ENCODE measurements at places on chromosomes 12 and 14.
A peak's percentile ranks its signal among the peaks of the same experiment; 100 is the strongest.

DNA sequence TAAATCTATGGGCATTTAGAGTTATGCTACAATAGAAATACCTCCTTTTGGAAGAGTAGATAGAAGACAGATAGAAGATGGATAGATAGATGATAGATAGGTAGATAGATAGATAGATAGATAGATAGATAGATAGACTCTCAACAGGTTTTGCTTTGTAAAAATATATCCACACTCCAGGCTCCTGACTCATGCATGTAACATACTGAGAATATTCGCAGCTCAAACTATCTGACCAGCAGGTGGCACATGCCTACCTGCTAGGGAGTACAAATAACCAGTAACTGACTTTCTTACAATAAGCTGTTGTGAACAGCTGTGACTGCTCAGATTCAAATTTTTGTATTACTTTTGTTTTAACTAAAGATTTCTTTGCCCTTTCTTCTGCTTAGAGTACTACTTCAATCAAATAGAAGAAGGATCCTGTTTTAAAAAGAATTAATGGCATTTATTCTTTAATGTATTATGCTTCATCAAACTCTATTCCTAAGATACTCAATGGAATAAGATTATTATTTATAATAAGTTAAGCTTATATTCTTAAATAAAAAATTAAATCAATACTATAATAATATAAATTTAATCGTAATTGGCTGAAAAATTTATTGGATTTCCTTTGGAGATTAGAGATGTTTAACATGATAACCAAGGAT is 15.8 kb upstream of the CPNE8 start:
- DNase-seq: no peak

DNA sequence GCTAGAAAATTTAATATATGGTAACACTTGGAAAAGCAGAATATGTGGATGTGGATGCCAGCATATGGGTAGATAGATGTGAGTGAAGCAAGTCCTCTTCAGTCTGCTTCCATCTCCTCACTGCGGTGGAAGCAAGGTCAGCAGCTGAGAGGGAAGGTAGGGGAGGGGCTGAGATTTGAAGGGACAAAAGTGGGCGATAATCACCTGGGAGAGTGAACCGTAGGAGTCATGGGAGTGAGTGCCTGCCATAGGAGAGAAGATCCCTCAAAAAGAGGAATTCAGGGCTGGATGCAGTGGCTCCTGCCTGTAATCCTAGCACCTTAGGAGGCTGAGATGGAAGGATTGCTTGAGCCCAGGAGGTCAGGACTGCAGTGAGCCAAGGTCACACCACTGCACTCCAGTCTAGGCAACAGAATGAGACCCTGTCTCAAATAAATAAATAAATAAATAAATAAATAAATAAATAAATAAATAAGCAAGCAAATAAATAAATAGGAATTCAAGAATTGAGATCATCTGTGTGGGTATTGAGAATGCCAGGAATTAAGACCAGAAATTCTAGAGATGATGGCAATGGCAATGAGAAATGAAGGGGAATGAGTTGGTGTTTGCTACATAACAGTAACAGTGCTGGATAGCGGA is 123.4 kb downstream of the BICD1 start:
- no peak for DNase-seq

DNA sequence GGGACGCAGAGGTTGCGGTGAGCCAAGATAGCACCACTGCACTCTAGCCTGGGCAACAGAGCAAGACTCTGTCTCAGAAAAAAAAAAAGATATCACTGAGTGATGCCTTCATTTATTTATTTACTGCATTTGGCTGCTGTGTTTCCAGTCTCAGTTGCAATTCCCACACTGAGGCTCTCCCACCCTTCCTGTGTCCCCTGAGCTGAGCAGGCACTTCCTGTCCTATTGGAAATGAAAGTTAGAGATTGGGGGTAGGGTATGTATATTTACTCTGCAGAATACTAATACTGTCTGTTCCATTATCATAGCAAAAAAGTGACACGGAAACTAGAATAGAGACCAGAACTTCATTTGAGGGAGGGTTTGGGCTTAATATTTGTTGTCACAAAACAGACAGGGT is 1.6 kb upstream of the RBMS2 start:
- DNase-seq: no peak

DNA sequence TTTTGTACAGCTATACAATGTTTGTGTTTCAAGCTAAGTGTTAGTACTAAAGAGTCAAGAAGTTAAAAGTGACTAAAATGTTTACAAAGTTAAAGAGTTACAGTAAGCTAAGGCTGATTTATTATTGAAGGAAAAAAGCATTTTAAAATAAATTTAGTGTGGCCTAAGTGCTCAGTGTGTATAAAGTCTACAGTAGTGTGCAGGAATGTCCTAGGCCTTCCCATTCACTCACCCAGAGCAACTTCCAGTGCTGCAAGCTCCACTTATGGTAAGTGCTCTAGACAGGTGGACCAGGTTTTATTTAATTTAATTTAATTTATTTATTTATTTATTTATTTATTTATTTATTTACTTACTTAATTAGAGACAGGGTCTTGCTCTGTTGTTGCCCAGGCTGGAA is 19.6 kb downstream of the DLK1 start:
- DNase-seq: no peak

DNA sequence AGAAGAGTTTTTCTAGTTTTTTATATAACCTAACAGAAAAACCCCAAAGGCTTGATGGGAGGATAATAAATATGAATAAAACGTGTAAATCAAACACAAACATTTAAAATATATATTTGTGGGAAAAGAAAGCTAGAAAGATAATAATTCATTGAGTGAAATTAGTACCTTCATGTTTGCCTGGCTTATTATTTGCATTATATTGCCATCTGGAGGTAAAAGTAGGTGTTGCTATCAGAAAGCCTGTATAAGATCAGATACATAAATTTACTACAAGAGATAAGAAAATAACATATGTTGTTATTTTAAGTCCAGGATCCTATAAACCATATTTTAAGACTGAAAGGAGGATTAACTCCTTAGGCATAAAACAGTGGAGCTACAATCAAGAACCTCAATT is 77.7 kb downstream of the NTS start:
- DNase-seq: no peak

GRCh38 chr14:78933948-78934524 is 763.9 kb downstream of the NRXN3 start:
- peak; percentile 30 for DNase-seq

DNA sequence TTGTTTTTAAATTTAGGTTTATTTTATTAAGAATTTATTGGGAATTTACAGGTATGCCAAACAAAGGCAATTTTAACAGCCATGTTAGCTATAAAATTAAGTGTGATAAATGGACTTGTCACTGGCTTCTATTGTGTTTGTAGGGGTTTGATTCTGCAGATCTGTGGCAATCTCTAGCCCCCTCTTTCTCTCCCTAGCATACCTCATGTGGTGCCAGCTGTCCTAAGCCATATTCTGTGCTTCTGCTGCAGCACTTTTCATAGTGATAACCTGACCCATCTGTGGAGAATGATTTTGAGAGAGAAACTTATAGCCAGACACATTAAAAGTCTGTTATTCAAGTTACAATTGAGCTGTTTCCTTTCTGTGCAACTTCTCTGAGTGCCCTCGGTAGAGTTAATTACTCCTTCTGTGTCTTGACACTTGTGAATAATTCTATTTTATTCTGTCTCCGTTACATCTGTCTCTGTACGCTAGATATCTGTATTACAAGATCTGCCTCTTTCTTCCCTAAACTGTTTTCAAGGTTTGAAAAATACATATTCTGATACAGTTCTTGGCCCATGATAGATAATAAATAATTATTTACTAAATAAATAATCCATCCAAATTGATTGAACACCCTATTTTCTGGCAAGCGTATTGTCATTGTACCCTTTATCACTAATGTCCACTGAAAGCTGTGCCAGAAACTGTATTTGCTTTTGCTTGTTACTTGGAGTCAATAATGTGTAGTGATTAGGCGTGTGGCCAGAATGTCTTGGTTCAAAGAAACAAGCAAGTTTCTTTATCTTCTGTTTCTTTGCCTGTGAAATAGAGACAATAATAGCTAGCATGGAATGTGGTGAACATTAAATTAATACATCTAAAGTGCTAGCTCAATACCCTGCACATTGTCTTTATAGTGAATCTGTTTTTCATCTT is 40.0 kb downstream of the FRS2 start:
- no peak for DNase-seq

GRCh38 chr14:103366741-103367140 is 18.5 kb upstream of the MARK3 start:
- no peak for DNase-seq

DNA sequence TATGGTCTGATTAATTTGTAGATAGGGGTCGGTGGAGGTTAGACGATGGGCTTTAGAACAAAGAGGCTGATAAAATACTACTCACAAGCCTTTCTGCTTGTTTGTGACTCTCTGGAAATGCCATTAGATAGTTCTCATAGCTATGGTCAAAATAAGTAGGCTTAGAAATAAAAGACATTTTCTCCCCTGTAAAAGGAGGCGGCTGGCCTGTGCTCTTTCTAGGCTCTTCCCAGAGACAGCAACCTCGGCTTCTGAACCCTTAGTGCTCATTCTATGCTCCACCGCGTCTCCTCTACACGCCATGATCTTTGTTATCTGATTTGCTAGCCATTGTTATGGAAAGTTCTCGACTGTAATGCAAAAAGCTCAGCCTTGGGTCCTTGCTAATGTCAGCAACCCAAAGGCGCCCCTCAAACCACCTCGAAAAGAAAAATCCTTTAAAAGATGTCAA is 64.5 kb downstream of the CRADD start:
- DNase-seq: peak; percentile 43

GRCh38 chr14:105093431-105094192 is 28.4 kb upstream of the GPR132 start:
- no peak for DNase-seq

- DNase-seq: no peak
These were observed 170.3 kb upstream of the LMNTD1 start for GRCh38 chr12:25723336-25723735.

DNA sequence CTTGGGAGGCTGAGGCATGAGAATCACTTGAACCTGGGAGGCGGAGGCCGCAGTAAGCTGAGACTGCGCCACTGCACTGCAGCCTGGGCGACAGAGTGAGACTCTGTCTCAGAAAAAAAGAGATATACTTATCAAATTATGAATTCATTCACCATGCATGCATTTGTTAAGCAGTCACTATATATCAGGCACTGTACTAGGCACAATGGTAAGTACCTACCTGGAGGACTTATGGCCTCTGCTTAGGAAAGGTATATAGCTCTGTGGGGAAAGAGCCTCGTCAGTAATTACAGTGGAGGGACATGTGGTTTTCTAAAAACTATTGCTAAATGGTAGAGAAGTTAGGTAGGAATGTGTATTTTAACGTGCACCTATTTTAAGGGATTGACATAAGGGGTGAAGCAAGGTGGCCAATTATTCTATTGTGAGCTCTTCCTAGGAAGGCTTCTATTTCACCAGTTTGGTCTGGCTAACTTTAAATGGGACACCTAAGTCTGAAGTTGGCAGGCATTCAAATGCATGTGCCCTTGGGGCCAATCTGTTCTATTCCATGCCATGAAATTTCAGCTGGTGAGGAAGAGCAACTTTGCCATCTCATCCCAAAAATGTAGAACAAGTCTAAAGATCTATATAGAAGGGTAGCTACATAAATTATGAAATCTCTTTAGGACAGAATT is 15.0 kb downstream of the TCP11L2 start:
- no peak for DNase-seq

All from hippocampal formation (tissue), 2 donors.